Purkinje cell (primary cell): ENCODE measurements at places on chromosomes 12 and 14. TPM values are rescaled to one million over a fixed set of nuclear protein-coding genes. Genes with fewer than 3 reads are reported as not detected.

B4GALNT3 gene
- 0.74 TPM in 1 of 2 replicates, not detected in the other for polyA plus RNA-seq

PAPLN gene
- polyA plus RNA-seq = not detected in 2 replicates

RNASE3 gene
- polyA plus RNA-seq = 2.3 TPM in 1 of 2 replicates, not detected in the other

IRAK3 gene
- polyA plus RNA-seq = 2.1 and 2.6 TPM in 2 replicates

KLRK1 gene
- not detected in 2 replicates for polyA plus RNA-seq
